AG09319 (cell line): ENCODE measurements at places on chromosomes 1 and 21.
A peak's percentile ranks its signal among the peaks of the same experiment; 100 is the strongest.

DNA sequence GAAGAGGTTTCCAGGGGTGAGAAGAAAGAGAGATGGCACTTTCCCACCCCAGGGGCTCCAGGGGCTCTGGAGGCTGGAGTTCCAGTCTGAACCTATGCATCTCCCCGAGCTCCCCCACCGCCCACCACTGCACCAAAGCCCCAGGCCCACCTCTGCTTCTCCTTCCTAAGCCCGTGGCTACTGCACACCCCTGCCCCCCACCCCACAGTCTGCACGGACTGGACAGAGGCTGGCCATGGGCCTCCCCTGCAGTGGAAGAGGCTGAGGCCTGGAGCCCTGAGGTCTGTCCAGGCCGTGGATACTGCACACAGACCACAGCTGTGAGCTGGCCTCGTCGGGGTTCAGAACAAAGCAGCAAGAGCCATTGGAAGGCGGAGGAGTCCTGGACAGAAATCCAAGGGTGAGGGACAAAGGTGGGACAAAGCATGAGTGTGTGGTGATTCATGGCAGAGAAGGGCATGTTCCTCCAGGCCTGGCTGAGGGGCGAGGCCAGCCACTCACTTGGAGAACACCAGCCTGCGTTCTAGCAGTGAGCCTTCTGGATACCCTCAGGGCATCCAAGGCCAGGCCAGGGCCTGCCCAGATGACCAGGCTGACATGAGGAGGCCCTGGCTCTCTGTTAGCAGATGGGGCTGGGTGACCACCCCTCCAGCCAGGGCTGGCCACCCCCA, 244.8 kb upstream of the VAMP3 start:
- no peak for DNase-seq

DNA sequence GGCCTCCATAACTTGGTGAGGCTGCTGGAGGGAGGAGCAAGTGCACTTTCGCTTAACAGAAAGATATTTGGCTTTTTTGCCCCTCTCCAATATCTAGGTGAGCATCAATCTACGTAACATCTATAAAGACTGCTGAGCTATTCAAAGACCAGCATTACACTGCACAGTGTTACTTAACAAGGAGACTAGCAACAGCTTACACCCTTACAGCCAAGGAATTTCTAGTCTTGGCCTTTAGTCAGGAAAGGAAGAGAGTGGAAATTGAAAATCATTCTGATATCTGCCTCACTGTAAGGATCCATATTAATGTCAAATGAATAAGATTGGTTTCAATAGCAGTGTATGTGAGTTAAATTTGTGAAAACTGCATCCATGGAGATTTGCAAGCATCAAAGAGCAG, 163.9 kb upstream of the DUSP10 start:
- DNase-seq: no peak

- peak; percentile 50 for DNase-seq
Measured at GRCh38 chr1:63713627-63714481, 60.0 kb upstream of the ROR1 start.

GRCh38 chr1:183872403-183872802, 67.5 kb downstream of the RGL1 start:
- peak; percentile 51 for DNase-seq

DNA sequence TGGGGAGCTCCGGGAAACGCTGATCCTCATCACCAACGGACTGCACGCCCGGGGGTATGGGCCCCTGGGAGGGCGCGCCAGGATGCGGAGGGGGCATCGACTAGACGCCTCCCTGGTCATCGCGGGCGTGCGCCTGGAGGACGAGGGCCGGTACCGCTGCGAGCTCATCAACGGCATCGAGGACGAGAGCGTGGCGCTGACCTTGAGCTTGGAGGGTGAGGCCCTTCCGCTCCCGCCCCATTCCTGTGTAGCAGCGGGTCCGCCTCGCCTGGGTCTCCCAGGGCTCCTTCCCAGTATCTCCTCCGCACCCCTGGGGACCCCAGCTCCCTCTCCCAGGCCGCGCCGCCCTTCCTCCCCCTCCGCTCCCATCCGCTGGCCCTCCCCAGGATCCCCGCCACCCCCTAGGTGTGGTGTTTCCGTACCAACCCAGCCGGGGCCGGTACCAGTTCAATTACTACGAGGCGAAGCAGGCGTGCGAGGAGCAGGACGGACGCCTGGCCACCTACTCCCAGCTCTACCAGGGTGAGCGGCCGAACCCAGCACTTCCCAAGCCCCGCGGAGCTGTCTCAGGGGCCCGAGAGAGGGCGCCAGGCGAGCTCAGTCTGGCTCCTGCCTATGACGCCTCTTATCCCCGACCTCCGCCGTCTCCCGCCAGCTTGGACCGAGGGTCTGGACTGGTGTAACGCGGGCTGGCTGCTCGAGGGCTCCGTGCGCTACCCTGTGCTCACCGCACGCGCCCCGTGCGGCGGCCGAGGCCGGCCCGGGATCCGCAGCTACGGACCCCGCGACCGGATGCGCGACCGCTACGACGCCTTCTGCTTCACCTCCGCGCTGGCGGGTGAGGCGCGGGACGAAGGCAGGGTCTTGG, 5.0 kb downstream of the HAPLN2 start:
- no peak for DNase-seq

DNA sequence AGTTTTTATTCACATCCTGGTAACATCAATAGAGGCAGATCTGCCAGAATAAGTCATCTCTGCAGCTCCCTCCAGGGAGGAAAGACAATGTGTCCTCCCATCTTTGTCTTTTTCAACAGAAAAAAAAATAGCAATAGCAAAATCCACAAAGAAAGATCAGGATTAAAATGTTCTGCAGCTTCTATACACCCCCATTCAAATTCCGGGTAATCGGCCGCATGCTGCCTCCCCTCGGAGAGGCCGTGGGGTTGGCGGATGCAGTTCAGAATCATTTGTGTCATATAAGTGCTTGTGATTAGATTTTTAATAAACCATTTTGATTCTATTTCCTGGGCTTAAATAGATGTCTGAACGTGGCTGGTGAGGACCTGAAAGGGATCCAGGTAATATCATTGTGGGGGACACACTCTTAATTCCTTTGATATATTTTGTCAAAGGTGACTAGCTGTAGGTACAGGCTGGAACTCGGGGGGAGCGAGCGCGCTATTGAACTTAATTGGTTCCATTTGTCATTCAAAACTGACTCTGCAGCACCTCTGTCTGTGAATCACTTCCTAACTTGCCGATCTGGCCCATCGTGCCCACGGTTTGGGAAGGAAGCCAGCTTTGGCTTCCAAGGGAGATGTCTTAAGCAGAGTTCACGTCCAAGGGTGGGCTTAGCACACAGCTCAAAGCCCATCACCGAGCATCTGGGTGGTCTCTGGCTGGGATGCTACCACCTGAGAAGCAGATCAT, 85.6 kb upstream of the ARHGEF16 start:
- no peak for DNase-seq
